HFFc6 (cell line): ENCODE measurements at places on chromosomes 7 and 10. TPM values are rescaled to one million over a fixed set of nuclear protein-coding genes. Genes with fewer than 3 reads are reported as not detected.

Gene TUBAL3
- total RNA-seq: not detected in 2 replicates

Gene ELOVL3
- total RNA-seq: not detected in 2 replicates

Gene PKD2L1
- total RNA-seq: not detected in 3 replicates

Gene EBLN1
- total RNA-seq: not detected in 3 replicates

- DNase-seq: no peak
These were observed 131.5 kb downstream of the C10orf105 start for GRCh38 chr10:71587941-71588573.

DNA sequence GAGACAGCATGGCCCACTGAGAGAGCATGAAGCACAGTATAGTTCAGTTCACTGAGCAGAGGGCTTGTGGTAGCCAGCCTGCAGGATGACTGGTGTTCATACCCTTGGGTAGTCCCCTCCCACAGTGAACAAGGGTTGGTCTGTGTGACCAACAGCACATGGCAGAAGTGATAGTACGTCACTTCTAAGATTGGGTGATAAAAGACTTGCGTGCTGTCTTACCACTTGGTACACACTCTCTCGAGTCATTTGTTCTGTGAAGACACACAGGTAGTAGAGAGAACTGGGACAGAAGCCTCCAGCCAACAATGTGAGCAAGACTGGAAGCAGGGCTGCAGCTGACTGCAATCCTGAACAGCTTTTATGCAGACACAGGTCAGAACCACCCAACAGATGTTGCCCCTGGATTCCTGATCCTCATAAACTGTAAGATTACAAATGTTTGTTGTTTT lies 14.6 kb downstream of the EPC1 start:
- DNase-seq: peak; percentile 49

DNA sequence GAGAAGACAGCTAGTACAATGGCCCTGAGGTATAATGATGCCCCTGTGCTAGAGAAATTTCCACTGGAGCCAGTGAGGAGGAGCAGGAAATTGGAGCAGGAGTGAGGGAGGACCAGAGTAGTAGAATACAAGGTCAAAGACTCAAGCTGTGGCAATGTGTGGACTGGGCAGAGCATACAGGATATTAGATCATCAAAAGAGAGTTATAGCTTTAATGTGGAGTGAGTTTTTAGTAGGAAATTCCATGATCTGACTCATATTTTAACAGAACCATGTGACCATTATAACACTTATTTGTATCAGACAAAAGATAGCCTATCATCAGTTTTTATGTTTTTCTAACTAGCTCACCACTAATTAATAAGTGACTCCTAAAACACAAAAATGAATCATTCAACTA lies 154.1 kb downstream of the DGKB start:
- peak; percentile 77 for DNase-seq

- DNase-seq: peak; percentile 44
These were observed 86.6 kb upstream of the C7orf33 start for GRCh38 chr7:148503900-148504487.

- no peak for DNase-seq
These were observed 244.4 kb downstream of the TNS3 start for GRCh38 chr7:47337531-47337930.

- DNase-seq: no peak
These were observed 92.9 kb downstream of the AHR start for GRCh38 chr7:17391366-17391765.

DNA sequence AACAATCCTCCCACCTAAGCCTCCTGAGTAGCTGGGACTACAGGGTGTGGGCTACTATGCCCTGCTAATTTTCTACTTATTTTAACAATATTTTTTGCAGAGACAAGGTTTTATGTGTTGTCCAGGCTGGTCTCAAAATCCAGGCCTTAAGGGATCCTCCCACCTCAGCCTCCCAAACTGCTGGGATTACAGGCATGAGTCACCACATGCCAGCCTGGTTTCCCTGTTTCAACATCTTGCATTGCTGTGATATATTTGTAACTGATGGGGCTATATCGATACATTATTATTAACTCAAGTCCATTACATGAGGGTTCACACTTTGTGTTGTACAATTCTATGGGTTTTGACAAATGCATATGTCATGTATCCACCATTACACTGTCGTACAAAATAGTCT lies 41.9 kb upstream of the OGDHL start:
- no peak for DNase-seq

GRCh38 chr7:55022002-55022985 lies 3.5 kb downstream of the EGFR start:
- no peak for DNase-seq

GRCh38 chr7:95672434-95672833 lies 76.1 kb upstream of the PDK4 start:
- DNase-seq: no peak

DNA sequence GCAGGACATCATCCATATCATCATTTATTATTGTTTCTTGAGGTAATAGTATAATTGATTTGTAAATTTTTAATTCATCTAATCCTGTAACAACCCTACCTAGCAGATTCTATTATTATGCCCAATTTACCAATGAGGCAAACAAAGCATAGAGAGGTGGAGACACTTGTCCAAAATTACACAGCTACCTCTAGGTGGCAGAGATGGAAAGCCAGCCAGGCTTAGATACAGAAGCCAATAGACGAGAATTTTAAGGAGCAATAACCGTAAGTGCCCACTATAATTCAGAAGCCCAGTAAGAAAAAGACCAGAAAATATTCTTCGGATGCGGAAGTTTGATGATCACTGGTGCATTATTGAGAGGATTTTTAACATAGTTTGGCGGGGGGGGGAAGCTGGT lies 54.0 kb downstream of the ANK3 start:
- peak; percentile 33 for DNase-seq

- DNase-seq: no peak
These were observed 85.9 kb downstream of the ADAM12 start for GRCh38 chr10:126302476-126302756.

DNA sequence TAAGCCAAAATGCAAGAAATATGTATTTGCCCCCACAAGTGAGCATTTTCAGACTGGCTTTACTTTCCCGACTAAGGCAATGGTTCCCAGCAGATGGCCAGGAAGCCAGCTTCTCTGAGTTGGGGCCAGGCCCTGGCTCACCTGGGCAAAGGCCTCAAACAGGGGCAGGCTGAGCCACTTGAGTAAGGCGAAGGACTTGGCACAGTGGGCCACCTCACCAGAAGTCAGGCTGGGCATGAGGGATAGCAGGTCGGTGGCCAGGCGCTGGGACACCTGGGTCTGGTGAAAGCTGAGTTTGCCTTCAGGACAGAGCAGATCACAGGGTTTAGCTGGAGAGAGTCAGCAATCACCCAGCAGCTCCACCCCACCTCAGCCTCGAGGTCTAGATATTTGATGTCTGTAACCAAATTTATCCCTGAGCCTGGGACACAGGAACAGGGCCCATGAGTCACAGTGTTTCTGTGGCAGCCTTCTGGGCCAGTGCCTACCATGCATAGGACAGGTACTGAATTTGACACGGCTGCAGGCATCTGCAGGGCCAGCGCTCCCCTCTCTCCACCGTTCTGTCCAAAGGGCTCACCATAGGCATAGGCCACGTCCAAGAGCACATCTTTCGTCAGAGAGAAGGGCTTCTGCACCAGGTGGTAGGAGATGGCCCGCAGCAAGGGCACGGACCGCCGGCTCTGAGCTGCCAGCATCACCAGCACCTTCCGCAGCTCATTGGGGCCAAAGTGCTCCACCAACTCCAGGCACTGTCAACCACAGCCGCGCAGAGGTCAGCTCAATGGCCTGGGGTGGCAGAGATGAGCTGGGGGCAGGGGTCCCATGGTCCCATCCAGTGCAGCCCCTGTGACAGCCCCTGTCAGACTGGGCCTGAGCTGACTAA lies 7.3 kb downstream of the TBRG4 start:
- no peak for DNase-seq

GRCh38 chr7:18703685-18704084 lies 208.1 kb downstream of the HDAC9 start:
- no peak for DNase-seq

- no peak for DNase-seq
These were observed 19.6 kb downstream of the TMEM176A start for GRCh38 chr7:150820148-150820547.

DNA sequence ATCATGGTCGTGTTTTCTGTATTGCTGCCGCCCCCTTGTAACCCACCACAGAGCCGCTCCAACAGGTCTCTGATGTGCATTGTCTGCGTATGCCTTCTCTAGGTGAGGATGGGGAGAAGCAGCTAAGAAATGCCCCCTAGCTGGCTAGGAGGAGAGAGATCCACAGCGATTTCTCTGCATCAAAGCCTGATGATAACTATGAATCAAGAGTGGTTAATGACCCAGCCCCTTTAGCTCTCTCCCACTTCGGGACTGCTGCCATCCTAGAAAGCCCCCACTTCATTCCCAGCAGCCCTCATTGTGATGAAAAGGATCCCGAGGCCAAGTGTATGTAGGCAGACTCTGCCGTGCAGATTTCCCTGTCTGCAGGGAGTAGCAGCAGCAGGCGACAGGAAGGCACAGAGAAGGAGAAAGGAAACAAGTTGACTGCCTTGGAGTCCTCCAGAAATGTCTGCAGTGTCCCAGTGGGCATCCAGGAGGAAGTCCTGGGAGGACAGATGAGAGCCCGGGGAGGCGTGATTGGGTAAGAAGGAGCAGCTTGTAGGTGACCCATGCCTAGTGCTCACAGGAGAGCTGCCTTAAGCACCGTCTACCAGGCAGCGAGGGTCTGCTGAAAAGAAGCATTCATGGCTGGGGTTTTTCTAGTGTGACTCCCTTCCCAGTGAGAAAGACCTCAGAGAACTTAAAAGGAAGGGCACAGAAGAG lies 2.9 kb downstream of the PLXNA4 start:
- DNase-seq: no peak
